ENCODE measurements at places on chromosomes 4 and X. TPM values are rescaled to one million over a fixed set of nuclear protein-coding genes. Genes with fewer than 3 reads are reported as not detected.

- H3K4me1 ChIP-seq = no peaks in the 10 kb centered on the region
- H3K27me3 ChIP-seq = no peaks in the 10 kb centered on the region
- H3K36me3 ChIP-seq = no peaks in the 10 kb centered on the region
- H3K4me3 ChIP-seq = no peak overlapping the region
- no peak for DNase-seq
Observed at GRCh38 chrX:103562801-103563200, 22.5 kb upstream of the TCEAL4 start.

- no peaks in the 10 kb centered on the region for H3K27me3 ChIP-seq
- no peaks in the 10 kb centered on the region for H3K36me3 ChIP-seq
- H3K4me3 ChIP-seq = no peak overlapping the region
- DNase-seq = peak; percentile 47
- H3K27ac ChIP-seq = peak overlapping the region; percentile 25
Observed at GRCh38 chr4:75710246-75710645, 14.1 kb upstream of the USO1 start.

- no peak overlapping the region for H3K27ac ChIP-seq
- no peaks in the 10 kb centered on the region for H3K36me3 ChIP-seq
- no peaks in the 10 kb centered on the region for H3K27me3 ChIP-seq
- no peak for DNase-seq
Observed at GRCh38 chr4:184887333-184887732, 61.6 kb upstream of the ACSL1 start.

DNA sequence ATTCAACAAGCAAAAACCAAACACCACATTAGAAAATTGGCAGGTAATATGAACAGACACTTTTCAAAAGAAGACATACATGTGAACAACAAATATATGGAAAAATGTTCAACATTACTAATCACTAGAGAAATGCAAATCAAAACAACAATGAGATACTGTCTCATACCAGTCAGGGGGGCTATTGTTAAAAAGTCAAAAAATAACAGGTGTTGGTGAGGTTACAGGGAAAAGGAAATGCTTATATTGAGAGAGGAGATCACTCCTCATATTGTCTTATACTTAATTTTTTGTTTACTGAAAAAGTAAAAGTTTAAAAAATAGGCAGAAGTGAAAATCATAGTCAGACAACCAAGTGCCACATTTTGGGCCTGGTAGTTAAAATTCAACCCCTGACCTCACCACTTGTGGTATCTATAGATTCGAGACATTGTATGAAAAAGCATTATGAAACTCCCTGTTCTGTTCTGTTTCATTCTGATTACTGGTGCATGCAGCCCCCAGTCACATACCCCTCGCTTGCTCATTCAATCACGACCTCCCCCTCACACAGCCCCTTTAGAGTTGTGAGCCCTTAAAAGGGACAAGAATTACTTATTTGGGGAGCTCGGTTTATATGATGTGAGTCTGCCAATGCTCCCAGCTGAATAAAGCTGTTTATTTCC is 153.7 kb upstream of the FGF16 start:
- no peaks in the 10 kb centered on the region for H3K4me1 ChIP-seq
- no peaks in the 10 kb centered on the region for H3K27me3 ChIP-seq
- no peak overlapping the region for H3K4me3 ChIP-seq
- H3K36me3 ChIP-seq = no peaks in the 10 kb centered on the region

DNA sequence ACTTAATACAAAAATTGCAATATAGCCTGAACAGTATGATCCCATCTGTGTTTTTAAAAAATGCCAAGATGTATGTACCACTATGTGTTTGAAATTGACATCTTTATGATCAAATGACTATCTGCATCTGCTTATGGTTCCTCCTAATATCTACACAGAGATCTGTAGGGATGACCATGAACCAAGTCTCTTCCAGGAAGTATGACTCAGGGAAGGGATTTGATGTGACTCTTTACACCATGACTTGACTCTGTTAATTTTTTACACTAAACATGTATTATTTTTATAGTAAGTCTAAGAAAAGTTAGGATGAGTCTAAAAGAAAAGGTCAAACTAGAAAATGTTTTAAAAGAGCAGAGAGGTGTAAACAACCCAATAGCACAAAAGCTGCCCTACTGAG is 164.0 kb downstream of the SH3KBP1 start:
- H3K36me3 ChIP-seq = no peaks in the 10 kb centered on the region
- DNase-seq = no peak
- no peaks in the 10 kb centered on the region for H3K4me1 ChIP-seq
- H3K27ac ChIP-seq = no peak overlapping the region
- no peak overlapping the region for H3K4me3 ChIP-seq

- DNase-seq = no peak
- no peak overlapping the region for H3K27ac ChIP-seq
- no peaks in the 10 kb centered on the region for H3K4me1 ChIP-seq
Observed at GRCh38 chr4:166662266-166662843, 571.9 kb downstream of the SPOCK3 start.

Gene TMEM156
- total RNA-seq = 18.6 TPM

Measured in SJSA1 (cell line).